Activated B cell treated with CpG ODN at 0.5 μM for 24 hours (primary cell): ENCODE measurements at places on chromosomes 7 and 10. TPM values are rescaled to one million over a fixed set of nuclear protein-coding genes. Genes with fewer than 3 reads are reported as not detected.

Gene ZNF853
- 2.8 and 3.2 TPM in 2 replicates for total RNA-seq

Gene ZNF398
- 15.1 and 17.3 TPM in 2 replicates for total RNA-seq

Gene ITGA8
- not detected in 2 replicates for total RNA-seq

Gene EBLN1
- total RNA-seq: not detected in 2 replicates

Gene CLCN1
- not detected in 2 replicates for total RNA-seq

Gene FAM241B
- total RNA-seq: 1.00 and 1.8 TPM in 2 replicates

Gene KIN
- 12.6 and 13.1 TPM in 2 replicates for total RNA-seq

Gene PRRT4
- 0.10 TPM in 1 of 2 replicates, not detected in the other for total RNA-seq

Gene SLC16A9
- total RNA-seq: 0.81 and 1.2 TPM in 2 replicates

Gene KDM7A
- 13.8 and 15.5 TPM in 2 replicates for total RNA-seq

Gene TRIM56
- 53.0 and 57.5 TPM in 2 replicates for total RNA-seq

Gene IFIT3
- total RNA-seq: 3.2 TPM in 2 replicates

Gene OPN4
- total RNA-seq: not detected in 2 replicates

Gene SPDYE5
- 0.20 TPM in 1 of 2 replicates, not detected in the other for total RNA-seq

Gene ADCY1
- 0.10 TPM in 1 of 2 replicates, not detected in the other for total RNA-seq

Gene WDR91
- 59.5 and 60.1 TPM in 2 replicates for total RNA-seq

Gene AEBP1
- total RNA-seq: 17.4 and 21.7 TPM in 2 replicates

Gene ADIRF
- total RNA-seq: 7.9 and 9.5 TPM in 2 replicates

Gene OR9A2
- 0.31 and 0.56 TPM in 2 replicates for total RNA-seq

Gene SLC13A4
- not detected in 2 replicates for total RNA-seq

Gene POLR2J3
- total RNA-seq: 110 and 123 TPM in 2 replicates

Gene TYW1B
- total RNA-seq: 7.2 and 8.6 TPM in 2 replicates

Gene EN2
- total RNA-seq: not detected in 2 replicates

Gene GRM3
- total RNA-seq: not detected in 2 replicates

Gene PRSS37
- total RNA-seq: not detected in 2 replicates

Gene PON3
- total RNA-seq: not detected in 2 replicates

Gene MYL10
- total RNA-seq: not detected in 2 replicates

Gene IL6
- total RNA-seq: 64.4 and 72.3 TPM in 2 replicates

Gene ANKRD61
- total RNA-seq: not detected in 2 replicates

Gene ZPBP
- not detected in 2 replicates for total RNA-seq

Gene NEUROD6
- not detected in 2 replicates for total RNA-seq

Gene AKR1D1
- total RNA-seq: not detected in 2 replicates

Gene APBB1IP
- 79.1 and 85.5 TPM in 2 replicates for total RNA-seq

Gene HTR7
- not detected in 2 replicates for total RNA-seq

Gene FAM13C
- not detected in 2 replicates for total RNA-seq

Gene CYP3A5
- not detected in 2 replicates for total RNA-seq

Gene STEAP4
- 0.09 and 0.17 TPM in 2 replicates for total RNA-seq

Gene VGF
- 0.07 and 0.11 TPM in 2 replicates for total RNA-seq

Gene TMEM213
- total RNA-seq: not detected in 2 replicates

Gene NPM3
- 48.1 and 60.7 TPM in 2 replicates for total RNA-seq

Gene PPP1R3C
- not detected in 2 replicates for total RNA-seq

Gene MLXIPL
- not detected in 2 replicates for total RNA-seq

Gene GNG11
- total RNA-seq: 2.4 and 2.6 TPM in 2 replicates

Gene EMX2
- not detected in 2 replicates for total RNA-seq

Gene MBLAC1
- total RNA-seq: 1.9 and 2.2 TPM in 2 replicates

Gene C10orf67
- not detected in 2 replicates for total RNA-seq

Gene LEP
- total RNA-seq: not detected in 2 replicates

Gene ANKRD30A
- not detected in 2 replicates for total RNA-seq

Gene CDCA7L
- total RNA-seq: 69.8 and 70.3 TPM in 2 replicates

Gene PON1
- total RNA-seq: not detected in 2 replicates

Gene FRAT1
- 6.9 TPM in 2 replicates for total RNA-seq

Gene PDE1C
- not detected in 2 replicates for total RNA-seq

Gene GSDME
- total RNA-seq: 3.1 and 4.1 TPM in 2 replicates

Gene SEPHS1
- 36.7 and 38.0 TPM in 2 replicates for total RNA-seq

Gene HECW1
- not detected in 2 replicates for total RNA-seq

Gene RGR
- total RNA-seq: not detected in 2 replicates

Gene GNGT1
- not detected in 2 replicates for total RNA-seq
